ENCODE measurements at places on chromosomes 7 and 10. TPM values are rescaled to one million over a fixed set of nuclear protein-coding genes. Genes with fewer than 3 reads are reported as not detected.

Gene CDNF
- 14.1 TPM for total RNA-seq

Gene KLF14
- 1.5 TPM for total RNA-seq

Gene HTRA1
- total RNA-seq: 21.3 TPM

Gene PTPRE
- 15.3 TPM for total RNA-seq

Gene CYP2C18
- 1.1 TPM for total RNA-seq

DNA sequence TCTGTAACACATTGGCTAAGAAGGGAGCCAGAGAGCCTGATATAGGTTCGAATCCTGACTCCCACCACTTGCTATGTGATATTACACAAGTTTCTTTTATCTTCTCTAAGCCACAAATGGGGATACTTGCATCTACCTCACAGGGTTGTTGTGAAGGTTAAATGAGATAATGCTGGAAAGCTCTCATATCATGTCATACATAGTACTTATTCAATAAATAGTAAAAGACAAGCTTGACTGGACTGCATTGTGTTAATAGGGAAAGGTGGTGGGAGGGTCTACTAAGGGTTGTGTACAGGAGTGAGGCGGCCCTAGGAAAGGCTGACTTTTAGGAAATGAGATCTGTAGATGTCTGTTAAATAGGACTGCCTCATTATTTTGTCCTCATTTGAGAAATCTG, 35.8 kb upstream of the DNMBP start:
- H3K36me3 ChIP-seq: no peaks in the 10 kb centered on the region
- H3K27ac ChIP-seq: no peak overlapping the region
- no peak overlapping the region for H3K4me3 ChIP-seq
- H3K27me3 ChIP-seq: no peaks in the 10 kb centered on the region
- no peak for DNase-seq
- H3K4me1 ChIP-seq: peaks cover 12% of the 10 kb centered on the region

- H3K27me3 ChIP-seq: no peaks in the 10 kb centered on the region
- DNase-seq: no peak
- no peak overlapping the region for H3K4me3 ChIP-seq
- H3K4me1 ChIP-seq: peaks cover 3% of the 10 kb centered on the region
- H3K27ac ChIP-seq: no peak overlapping the region
Measured at GRCh38 chr10:12207114-12207513, 11.1 kb downstream of the CDC123 start.

DNA sequence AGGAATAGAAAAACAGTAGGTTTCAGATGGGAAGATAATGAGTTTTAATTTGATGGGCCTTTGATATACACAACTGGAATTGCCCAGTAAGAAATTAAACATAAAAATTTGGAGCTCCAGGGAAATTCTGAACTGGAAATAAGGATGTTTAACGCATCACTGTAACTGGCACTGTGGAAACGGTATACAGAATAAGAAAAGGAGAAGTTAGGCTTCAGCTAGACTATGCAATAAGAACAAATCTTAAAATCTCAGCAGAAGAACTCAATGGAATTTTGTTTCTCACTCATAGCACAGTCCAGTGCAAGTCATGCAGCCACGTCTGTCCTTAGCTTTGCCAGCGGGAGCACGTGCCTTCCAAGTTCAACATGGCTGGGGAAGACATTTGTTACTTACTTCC, 52.9 kb upstream of the FGL2 start:
- no peaks in the 10 kb centered on the region for H3K4me1 ChIP-seq
- H3K36me3 ChIP-seq: no peaks in the 10 kb centered on the region
- DNase-seq: no peak
- no peak overlapping the region for H3K4me3 ChIP-seq
- no peak overlapping the region for H3K27ac ChIP-seq
- H3K27me3 ChIP-seq: no peaks in the 10 kb centered on the region

DNA sequence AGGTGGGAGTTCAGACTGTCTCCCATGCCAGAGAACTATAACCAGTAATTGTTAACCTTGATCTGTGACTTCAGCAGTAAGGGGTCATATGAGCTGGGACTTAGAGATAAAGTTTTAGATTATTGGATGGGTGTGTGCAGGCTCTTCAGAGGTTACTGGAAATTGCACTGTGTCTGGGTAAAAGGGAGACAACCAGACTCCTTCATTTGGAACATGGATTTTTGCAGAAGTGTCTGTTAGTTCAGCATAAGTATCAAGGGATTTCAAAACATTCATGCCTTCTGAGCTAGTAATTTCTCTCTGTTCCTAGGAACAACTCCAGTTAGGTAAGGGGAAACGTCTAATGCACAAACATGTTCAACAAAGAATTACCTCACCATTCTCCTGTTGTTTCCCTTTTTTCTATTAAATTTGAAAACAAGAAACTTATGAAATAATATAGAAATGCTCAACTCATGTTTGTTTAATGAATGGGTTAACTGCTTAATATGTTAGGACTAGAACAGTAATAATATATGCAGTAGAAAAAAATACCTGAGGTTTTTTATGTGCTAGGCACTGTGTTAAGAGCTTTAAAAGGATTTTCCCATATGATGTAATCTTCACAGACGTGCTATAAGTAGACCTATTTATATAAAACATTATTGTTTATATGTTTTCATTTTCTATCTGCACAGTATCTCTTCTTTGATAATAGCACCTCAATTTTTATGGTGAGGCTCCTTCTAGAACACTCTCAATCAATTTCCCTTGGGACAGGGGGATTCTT, 233.0 kb downstream of the CACNA2D1 start:
- no peak overlapping the region for H3K4me3 ChIP-seq
- DNase-seq: no peak
- H3K27me3 ChIP-seq: no peaks in the 10 kb centered on the region
- H3K27ac ChIP-seq: no peak overlapping the region
- H3K36me3 ChIP-seq: no peaks in the 10 kb centered on the region

DNA sequence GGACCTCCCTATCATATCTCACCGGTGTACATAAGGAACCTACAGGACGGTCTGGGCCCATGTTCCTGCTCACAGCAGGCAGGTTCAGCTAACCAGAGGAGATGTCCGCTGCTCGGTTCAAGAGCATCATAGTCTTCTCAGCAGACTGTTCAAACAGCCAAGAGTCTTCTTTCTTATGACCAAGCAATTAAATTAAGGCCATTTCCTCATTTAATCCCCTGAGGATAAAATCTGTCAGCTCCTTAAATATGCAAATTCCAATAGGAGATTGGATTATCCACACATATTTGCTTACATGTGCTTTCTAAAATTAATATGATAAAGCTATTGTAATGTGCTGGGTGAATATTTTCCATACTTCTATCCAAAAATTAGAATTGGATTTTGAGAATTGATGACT, 59.7 kb downstream of the LMBR1 start:
- no peaks in the 10 kb centered on the region for H3K36me3 ChIP-seq
- no peak for DNase-seq
- no peak overlapping the region for H3K4me3 ChIP-seq
- no peaks in the 10 kb centered on the region for H3K4me1 ChIP-seq
- H3K27ac ChIP-seq: no peak overlapping the region

DNA sequence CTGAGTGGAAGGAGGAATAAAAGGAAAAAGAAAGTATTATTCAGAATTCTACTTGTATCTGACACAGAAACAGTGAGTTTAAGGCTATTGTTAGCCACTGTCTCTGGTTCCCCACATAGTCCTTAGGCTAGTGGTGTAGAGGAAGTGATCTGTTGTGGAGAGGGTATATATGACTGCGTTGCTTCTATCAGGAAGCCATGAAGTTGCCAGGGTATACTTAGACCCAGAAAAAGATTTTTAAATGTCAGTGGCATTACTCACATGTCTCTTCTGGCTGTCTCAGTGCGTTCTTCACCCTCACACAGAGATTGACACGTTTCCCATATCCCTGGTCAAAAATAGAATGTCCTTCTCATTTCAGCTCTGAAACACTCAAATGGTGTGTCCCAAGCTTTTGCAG, 72.7 kb downstream of the SEM1 start:
- no peak overlapping the region for H3K27ac ChIP-seq
- H3K4me3 ChIP-seq: no peak overlapping the region
- no peak for DNase-seq
- no peaks in the 10 kb centered on the region for H3K4me1 ChIP-seq
- H3K36me3 ChIP-seq: no peaks in the 10 kb centered on the region

GRCh38 chr7:130891254-130892094, 157.5 kb upstream of the KLF14 start:
- H3K27me3 ChIP-seq: no peaks in the 10 kb centered on the region
- H3K4me3 ChIP-seq: no peak overlapping the region
- peak overlapping the region; percentile 85 for H3K27ac ChIP-seq
- DNase-seq: peak; percentile 67

DNA sequence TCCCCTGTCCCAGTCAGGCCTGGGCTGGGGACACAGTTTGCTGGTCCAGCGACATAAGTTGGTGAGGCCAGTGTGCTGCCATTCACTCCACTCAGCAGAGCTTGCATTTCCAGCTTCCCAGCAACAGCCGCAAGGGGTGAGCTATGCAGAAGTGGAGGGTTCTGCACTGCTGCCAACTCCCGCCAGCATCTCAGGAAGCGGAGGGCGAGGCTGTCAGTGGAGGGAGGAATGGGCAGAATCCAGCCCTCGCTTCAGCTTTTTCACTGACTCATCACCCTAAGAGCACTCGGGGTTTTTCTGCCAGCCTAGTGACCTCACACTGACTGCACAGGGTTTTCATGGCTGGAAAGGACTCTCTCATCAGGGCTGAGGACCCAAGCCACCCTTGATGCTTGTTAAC, 625.1 kb upstream of the MKI67 start:
- no peaks in the 10 kb centered on the region for H3K4me1 ChIP-seq
- H3K27ac ChIP-seq: no peak overlapping the region
- H3K27me3 ChIP-seq: no peaks in the 10 kb centered on the region
- H3K36me3 ChIP-seq: no peaks in the 10 kb centered on the region
- DNase-seq: no peak
- H3K4me3 ChIP-seq: no peak overlapping the region

- no peaks in the 10 kb centered on the region for H3K27me3 ChIP-seq
- H3K4me3 ChIP-seq: no peak overlapping the region
- no peak overlapping the region for H3K27ac ChIP-seq
- H3K4me1 ChIP-seq: no peaks in the 10 kb centered on the region
- H3K36me3 ChIP-seq: no peaks in the 10 kb centered on the region
Measured at GRCh38 chr7:1149351-1149794, 10.6 kb downstream of the ZFAND2A start.

DNA sequence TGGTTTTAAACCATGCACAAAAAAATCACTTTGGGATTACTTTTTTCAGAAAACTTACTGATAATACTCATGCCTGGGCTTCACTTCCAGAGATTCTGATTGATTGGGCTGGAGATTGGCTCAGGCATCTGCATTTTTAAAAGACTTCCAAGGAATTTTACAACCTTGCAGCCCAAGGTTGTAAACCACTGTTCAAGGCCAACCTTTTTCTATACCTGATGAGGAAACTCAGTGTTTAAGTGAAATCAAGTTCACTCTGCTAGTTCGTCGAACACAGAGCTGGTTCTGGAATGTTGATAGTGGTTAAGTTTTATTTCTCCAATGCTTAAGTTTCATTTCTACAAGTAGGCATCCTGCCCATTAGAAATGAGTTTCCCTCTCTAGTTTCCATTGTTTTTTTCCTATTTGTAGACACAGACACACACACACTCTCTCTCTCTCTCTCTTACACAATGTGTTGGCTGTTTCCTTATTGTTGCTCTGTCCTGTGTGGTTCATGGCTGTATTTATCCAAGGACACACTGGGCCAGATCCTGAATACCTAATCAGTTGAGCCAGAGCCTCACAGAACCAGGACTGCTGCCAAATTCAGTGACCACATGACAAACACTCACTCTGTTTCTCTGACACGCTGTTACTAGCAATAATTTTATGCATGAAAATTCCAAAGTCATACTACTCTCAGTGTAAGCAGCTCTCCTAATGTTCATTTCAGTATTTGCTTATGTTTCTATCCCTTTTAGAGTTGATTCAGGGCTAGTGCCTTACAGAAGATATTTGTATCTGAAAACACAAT, 3.7 kb upstream of the IFIT1B start:
- no peaks in the 10 kb centered on the region for H3K27me3 ChIP-seq
- peak overlapping the region; percentile 85 for H3K27ac ChIP-seq
- H3K36me3 ChIP-seq: no peaks in the 10 kb centered on the region
- H3K4me3 ChIP-seq: no peak overlapping the region
- peaks cover 17% of the 10 kb centered on the region for H3K4me1 ChIP-seq

GRCh38 chr10:132445516-132446194, 48.7 kb downstream of the PWWP2B start:
- H3K27ac ChIP-seq: no peak overlapping the region
- peaks cover 17% of the 10 kb centered on the region for H3K4me1 ChIP-seq
- DNase-seq: no peak

DNA sequence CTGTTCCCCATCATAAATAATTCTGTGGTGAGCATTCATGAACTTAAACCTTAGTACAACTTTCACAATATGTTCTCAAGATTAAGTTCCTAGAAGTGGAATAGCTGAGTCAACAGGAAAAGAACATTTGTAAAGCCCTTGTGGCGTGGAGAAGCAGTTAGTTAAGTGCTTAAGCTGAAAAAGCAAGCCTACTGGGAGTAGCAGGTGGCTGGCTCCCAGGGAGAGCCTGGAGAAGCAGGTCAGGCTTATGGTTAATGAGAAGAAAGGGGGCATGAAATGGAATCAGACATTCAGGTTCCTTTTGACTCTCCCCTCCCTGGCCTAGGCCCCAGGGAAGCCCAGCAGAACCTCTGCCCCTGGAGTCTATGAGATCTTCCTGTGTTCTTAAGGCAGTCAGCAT, 35.3 kb downstream of the VSTM4 start:
- no peaks in the 10 kb centered on the region for H3K27me3 ChIP-seq
- H3K4me3 ChIP-seq: no peak overlapping the region
- H3K27ac ChIP-seq: no peak overlapping the region

DNA sequence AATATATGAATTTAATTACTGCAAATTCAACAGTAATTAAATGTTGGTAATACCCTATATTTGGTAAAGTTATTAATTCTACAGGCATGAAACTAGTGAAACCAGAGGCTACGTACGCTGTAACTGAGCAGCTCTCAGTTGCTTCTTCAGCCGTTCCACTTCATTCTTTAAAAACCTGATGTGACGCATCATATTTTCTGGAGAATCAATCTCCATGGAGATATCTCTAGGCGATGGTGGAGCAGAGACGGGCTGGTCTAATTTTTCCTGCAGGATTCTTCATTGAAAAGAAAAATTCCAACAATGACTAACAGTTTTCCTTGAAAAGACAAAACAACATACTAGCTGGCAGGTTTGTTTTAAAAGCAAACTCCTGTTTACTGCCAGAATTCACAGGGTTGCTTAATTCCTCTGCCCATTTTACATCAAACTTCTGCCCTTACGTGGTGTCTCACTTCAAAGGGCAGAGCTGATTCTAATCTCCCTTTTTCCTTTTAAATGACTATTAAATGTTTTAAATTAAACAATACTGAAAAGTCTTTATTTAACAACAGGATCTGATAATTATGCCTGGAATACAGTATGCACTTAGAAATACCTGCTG, 59.4 kb upstream of the MRLN start:
- H3K36me3 ChIP-seq: no peaks in the 10 kb centered on the region
- H3K4me1 ChIP-seq: peaks cover 7% of the 10 kb centered on the region
- no peaks in the 10 kb centered on the region for H3K27me3 ChIP-seq
- no peak overlapping the region for H3K4me3 ChIP-seq

Data from testis (tissue), 5 donors.